Type B pancreatic cell (in vitro differentiated cells): ENCODE measurements at places on chromosomes 13 and 19. TPM values are rescaled to one million over a fixed set of nuclear protein-coding genes. Genes with fewer than 3 reads are reported as not detected.

The MCF2L gene
- 37.3 and 46.9 TPM in 2 replicates for total RNA-seq

The MYO16 gene
- 1.0 and 1.5 TPM in 2 replicates for total RNA-seq

The DIS3 gene
- 41.7 and 69.7 TPM in 2 replicates for total RNA-seq

The RFXAP gene
- total RNA-seq, result 7.8 and 10.5 TPM in 2 replicates

The PSG11 gene
- total RNA-seq, result not detected in 2 replicates

The CD209 gene
- total RNA-seq, result not detected in 2 replicates

The RNF225 gene
- total RNA-seq, result 1.0 and 4.0 TPM in 2 replicates

The PALM3 gene
- 0.83 and 8.1 TPM in 2 replicates for total RNA-seq

GRCh38 chr19:2043251-2043641, 7.8 kb downstream of the MKNK2 start:
- DNase-seq, result no peak

- DNase-seq, result no peak
Observed at GRCh38 chr13:95335667-95336066, 34.4 kb upstream of the ABCC4 start.

GRCh38 chr19:31185261-31185660, 164.0 kb downstream of the TSHZ3 start:
- DNase-seq, result no peak

DNA sequence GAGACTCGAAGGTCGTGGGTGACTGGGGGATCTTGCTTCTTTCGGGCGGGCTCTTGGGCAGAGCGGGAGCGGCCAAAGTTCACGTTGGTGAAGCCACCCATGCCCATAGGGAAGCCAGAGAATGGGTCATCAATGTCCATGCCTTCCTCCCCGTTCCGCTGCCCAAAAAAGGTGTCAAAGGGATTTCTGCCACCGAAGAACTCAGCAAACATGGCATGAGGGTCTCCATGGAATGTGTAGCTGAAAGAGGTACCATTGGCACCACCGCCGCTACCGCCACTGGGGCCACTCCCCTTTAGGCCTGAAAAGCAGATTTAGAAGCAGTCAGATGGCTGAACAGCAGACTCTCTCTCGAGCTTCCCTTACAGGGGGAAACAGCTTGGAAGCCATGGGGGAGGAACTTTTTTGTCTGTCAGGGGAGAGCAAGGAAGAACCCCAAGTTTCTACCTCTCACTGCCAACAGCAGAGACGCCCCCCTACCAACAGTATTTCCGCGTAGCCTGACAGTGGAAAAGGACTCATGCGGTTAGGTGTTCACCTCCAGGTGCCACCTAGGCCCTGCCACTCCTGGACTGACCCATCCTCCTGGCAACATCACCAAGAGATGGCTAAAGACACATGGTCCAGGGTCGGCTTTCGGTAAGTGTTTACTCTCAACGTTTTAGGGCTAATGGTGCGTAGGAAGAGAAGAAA, 1.3 kb downstream of the DNAJB1 start:
- DNase-seq, result no peak

- DNase-seq, result no peak
Observed at GRCh38 chr13:92103689-92104153, 705.3 kb downstream of the GPC5 start.

DNA sequence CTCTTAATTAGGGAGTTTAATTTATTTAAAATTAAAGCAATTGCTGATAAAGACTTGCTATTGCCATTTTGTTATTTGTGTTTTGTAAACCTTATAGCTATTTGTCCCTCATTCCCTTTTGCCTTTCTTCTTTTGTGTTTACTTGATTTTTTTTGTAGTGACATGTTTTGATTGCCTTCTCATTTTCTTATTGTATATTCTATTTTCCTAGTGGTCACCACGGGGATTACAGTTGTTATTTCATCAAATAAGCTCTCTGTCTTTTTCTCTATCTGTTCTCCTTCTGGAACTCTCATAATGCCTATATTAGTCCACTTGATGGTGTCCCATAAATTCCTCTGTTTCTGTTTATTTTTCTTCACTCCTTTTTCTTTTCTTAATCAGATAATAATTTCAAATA, 64.4 kb upstream of the FRY start:
- no peak for DNase-seq

DNA sequence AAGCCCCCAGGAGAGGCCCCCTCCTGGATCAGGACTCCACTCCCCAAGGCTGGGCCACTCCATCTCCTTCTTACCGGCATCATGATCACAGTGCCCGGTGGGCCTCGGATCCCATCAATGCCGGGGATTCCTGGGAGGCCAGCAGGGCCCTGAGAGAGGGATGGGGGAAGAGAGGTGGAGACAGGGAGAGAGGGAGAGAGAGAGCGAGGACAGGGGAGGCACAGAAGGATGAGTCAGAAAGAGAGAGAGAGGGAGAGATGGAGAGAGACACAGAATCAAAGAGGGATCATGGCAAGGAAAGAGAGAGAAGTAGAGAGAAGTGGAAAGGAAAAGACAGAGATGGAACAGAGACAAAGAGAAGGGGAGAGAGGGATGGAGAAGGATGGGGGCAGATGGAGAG, 13.8 kb downstream of the COL5A3 start:
- no peak for DNase-seq

GRCh38 chr13:45886466-45886865, 34.9 kb upstream of the SIAH3 start:
- no peak for DNase-seq

DNA sequence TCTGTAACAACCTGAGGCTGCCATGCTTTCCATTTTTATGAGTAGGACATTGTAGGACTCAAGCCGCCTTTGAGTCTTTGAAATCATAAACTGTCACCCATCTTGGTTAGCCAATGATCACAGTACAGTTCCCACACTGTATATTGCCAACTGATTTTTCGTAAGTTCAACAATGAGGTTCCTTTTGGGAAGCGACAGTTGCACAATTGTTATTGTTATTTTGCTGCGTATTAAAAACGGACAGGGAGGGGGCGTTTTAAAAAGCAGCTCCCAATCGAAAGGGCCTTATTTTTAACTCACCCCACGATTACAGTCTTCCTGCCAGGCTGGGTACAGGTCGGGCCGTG, 601 bp downstream of the SLC46A3 start:
- no peak for DNase-seq

DNA sequence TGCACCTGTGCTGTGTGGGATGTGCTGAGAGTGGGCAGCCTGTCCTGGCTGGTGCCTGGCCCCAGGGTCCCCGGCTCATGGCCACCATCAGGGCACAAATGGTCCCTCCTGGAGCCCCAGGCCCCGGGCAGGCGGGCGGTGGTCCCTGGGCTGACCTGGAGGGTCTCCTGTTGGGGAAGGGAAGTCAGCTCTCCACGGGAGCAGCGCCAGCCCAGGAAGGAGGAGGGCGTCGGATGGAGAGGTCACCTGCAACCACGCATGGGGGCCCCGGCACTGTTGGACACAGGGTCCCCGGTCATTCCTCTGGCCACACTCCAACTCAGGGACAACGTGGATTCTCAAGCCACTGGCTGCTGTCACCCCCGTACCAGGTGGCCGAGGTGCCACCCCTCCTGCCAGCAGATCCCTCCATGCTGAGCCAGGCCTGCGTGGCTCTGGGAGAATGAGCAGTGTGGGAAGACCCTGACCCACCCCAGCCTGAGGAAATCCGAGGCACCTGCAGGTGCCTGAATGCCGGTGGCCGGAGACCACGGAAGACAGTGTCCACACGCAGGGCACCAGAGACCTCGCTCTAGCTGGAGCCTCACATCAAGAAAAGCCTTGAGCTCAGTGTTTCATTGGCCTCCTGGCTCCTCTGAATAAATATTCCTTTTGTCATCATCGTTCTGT, 13.5 kb downstream of the LMNB2 start:
- no peak for DNase-seq

- DNase-seq, result no peak
Observed at GRCh38 chr13:43141685-43142084, 118.3 kb downstream of the DNAJC15 start.

- DNase-seq, result no peak
Observed at GRCh38 chr13:111947026-111947810, 119.7 kb upstream of the SOX1 start.

- no peak for DNase-seq
Observed at GRCh38 chr19:4266253-4267000, 12.6 kb upstream of the SHD start.

DNA sequence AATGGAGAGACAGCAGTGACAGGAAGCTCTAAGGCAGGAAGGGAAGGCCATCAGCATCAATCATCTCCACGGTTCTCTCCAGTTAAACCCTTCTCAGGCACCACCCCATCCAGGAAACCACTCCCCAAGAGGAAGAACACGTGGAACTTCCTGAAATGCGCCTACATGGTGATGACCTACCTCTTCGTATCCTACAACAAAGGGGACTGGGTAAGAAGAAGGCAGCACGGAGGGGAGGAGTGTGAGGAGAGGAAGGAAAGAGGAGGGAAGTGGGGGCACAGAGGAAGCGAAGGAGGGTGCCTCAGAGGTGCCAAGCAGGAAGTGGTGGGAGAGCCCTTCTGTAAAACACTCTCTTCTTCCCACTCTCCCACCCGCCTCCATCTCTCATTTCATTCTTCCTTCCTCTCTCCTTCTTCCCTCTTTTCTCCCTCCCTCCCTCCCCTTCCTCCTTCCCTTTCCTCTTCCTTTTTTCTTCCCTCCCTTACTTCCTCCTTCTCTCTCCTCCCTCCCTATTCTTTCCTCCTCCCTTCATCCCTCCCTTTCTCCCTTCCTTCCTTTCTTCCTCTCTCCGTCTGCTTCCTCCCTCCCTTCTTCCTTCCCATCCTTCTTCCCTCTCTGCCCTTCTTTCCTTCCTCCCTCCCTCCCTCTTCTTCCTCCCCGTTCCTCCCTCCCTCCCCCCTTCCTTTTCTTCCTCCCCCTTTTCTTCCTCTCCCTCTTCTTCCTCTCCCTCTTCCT, 12.6 kb downstream of the ZSCAN5A start:
- DNase-seq, result no peak

DNA sequence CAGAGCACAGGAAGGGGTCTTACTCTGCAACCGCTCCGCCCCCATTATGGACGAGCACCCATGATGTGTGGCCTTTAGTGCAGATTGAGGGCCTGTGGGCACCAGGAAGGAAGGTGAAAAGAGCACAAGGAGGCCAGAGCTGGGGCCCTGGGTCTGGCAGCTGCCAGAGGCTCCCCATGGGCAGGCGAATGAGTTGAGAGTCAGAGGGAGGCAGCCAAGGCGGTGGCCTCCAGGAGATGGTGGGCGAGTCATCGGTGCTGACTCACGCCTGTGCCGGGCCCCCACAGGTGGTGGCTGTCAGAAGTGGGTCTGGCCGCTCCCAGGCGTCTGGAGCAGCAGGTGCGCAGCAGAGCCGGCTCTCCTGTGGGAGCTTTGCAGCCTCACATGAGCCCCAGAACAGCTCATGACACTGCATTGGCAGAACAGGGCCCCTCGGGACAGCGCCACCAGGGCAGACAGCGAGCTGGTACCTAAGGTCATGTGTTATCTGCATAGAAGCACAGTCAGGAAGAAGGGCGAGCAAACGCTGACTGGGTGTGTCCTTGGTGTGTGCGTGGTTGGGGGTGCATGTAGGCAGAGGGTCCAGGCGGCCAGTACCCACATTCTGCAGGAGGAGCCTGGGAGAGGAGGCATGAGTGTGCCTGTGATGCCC, 68.8 kb downstream of the CHST8 start:
- DNase-seq, result no peak

DNA sequence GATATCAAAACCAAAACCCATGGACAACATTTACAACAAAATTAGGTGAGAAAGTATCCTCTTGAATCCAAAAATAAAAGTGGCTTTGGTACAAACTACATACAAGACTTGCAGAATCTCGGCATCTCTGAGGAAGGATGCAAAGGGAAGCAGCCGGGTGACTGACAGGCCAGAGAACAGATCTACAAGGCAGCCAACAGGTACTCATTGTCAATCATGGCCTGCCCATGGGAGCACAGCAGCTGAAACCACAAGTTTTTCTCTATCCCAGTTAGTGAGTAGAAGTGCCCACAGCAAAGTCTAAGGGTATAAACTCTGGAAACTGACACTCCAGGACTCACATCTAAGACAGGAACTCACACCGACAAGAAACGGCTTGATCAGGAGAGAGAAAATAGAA, 74.5 kb downstream of the TBC1D4 start:
- DNase-seq, result no peak

GRCh38 chr19:7440188-7440975, 48.5 kb downstream of the PEX11G start:
- no peak for DNase-seq

GRCh38 chr19:16851031-16851712, 22.0 kb downstream of the SIN3B start:
- DNase-seq, result no peak

DNA sequence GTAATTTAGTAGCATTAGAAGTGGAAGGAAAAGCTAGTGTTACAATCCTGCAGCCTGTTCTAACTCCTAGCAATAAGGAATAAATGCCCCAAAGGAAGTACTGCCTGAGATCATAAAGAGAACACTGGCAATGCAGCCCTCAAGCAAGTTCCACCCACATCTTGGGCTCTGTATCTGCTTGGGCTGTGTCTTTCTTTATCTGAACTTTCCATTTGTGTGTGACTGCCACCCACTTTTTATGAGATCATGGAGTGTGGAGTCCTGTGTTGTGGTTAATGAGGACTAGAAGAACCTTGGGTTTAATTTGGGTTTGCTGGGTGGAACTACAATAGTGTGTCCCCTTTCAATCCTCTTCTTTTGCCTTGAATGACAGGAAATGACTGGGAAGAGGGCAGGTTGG, 38.2 kb downstream of the RFXAP start:
- DNase-seq, result no peak

DNA sequence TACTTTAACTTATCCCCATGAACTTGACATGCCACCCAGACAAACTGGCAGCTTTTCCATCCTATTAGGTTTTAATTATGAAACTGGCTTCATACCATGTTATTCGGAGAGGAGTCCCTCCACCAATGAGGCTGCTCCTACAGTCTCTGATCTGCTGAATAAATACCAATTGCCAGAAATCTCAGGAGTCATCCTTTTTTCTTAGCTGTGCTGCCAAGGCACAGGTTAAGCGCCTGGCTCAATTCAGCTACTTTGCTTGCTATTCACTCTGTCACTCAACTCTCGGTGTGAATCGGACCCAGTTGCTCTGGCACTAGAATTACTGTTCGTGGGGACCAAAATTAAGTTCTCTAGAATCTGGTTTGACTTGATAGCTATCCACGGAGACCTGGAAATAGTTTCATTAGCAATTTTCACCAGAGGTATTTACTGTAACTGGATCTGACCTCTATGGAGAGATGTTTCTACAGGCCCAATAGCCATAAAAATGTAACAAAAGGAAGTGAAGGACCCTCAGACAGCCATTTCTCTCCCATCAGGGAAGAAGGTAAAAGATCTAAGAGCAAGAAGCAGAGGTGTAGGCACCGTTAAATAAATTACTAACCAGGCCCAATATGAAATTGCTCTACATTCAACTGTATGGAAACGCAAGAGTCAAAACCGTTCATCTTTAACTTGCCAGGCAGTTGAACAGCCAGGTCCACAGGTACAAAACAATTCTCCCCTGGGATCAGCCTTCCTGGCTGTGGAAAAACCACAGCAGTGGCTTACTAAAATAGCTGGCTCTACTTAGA, 5.4 kb downstream of the ZC3H4 start:
- DNase-seq, result no peak

DNA sequence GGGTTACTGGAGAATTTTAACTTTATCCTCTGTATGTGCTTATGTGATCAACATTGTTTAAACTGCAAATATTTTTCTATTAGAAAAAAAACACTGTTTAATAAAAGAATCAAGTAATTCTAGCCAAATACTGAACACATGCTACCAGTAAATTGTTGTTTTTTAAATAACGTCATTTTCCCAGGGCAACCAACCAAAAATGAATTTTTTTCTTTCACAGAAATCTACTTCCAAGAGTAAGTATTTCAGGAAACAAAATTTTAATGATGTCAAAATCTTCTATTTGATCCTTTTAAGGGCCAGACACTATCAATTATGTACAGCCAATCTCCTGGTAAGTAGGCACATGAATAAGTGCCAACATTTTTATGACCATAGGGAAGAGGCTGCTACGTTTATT, 57.1 kb downstream of the TUBGCP3 start:
- no peak for DNase-seq
